ENCODE measurements at places on chromosomes 12 and 14.

- no peak for DNase-seq
Observed at GRCh38 chr12:66786531-66787308, 107.8 kb upstream of the GRIP1 start.

GRCh38 chr14:92917041-92917940 lies 5.7 kb upstream of the CHGA start:
- no peak for DNase-seq

DNA sequence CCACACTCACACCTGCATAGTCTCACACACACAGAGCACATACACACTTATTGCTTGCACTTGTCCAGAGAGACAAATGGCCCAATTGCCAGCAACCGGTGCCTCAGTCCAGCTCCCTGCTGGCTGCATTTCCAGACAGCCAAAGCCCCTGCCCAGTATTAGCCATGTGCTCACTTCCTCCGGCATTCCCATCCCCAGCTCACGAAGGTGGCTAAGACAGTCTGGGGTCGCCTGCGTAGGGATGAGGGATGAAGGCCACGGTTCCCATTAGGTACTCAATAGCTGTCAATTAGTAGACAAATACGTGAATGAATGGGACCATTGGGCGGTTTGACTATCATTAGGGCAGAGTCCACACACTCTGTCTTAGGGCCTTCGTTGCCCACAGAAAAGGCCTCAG lies 146.8 kb upstream of the EGLN3 start:
- DNase-seq: no peak

DNA sequence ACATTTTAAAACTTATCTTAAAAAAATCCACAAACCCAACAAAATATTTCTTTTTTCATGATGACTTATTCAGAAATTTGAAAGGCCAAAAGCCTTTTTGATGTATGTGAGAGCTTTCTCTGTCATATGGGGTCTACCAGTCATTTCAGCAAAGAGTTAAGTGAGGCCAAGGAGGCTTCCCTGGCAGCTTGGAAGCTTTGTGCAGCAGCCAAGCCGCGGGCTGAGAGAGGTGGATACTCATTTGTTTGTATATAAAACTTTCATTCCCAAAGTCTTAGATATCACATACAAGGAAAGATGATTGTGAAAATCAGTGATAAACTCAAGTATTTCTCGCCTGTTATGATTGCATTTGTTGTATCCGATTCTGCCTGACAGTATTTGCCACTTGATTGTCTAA lies 48.5 kb upstream of the RNU6-8 start:
- no peak for DNase-seq

DNA sequence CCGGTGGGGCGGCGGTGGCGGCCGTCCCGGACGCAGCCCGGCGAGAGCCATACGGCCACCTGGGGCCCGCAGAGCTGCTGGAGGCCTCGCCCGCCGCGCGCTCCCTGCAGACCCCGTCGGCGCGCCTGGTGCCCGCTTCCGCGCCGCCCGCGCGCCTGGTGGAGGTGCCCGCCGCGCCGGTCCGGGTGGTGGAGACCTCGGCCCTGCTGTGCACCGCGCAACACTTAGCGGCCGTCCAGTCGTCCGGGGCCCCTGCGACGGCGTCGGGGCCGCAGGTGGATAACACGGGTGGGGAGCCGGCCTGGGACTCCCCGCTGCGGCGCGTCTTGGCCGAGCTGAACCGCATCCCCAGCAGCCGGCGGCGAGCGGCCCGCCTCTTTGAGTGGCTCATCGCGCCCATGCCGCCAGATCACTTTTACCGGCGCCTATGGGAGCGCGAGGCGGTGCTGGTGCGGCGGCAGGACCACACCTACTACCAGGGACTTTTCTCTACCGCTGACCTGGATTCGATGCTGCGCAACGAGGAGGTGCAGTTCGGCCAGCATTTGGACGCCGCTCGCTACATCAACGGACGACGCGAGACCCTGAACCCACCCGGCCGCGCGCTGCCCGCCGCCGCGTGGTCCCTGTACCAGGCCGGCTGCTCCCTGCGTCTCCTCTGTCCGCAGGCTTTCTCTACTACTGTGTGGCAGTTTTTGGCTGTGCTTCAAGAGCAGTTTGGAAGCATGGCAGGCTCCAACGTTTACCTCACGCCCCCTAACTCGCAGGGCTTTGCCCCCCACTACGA lies 716 bp downstream of the RIOX1 start:
- DNase-seq: no peak
